SK-N-MC (cell line): ENCODE measurements at places on chromosomes 7 and 10.

DNA sequence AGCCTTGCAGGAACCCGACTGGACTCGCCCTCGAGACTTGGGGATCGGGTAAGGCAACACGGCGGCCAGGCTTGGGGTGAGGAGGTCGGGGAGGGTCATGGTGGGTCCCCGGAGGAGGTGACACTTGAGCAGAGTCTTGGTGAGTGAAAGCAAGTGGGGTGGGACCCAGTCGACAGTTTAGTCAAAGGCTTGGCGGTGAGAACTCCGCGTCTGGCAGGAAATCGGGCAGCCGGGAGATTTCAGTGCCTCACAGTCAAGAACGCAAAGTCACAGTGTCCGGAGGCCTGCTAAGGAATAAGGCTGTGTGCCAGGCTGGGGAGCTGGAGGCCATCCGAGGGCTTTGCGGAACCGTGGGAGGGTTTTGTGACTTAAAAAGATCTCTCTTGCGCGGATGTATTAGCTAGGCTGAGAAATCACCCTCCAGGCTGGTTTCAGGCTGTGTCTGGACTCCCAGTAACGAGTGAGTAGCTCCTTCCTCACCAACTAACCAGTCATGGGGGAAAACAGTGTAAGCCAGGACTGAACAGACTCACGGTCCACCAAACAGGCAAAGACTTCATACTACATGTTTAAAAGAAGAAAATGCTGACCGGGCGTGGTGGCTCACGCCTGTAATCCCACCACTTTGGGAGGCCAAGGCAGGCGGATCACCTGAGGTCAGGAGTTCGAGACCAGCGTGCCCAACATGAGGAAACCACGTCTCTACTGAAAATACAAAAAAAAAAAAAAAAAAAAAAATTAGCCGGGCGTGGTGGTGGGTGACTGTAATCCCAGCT, 613 bp downstream of the AP5Z1 start:
- DNase-seq: no peak

GRCh38 chr7:23213755-23214154, 31.9 kb downstream of the NUP42 start:
- no peak for DNase-seq

- no peak for DNase-seq
Measured at GRCh38 chr7:101486433-101487104, 123.9 kb downstream of the COL26A1 start.

DNA sequence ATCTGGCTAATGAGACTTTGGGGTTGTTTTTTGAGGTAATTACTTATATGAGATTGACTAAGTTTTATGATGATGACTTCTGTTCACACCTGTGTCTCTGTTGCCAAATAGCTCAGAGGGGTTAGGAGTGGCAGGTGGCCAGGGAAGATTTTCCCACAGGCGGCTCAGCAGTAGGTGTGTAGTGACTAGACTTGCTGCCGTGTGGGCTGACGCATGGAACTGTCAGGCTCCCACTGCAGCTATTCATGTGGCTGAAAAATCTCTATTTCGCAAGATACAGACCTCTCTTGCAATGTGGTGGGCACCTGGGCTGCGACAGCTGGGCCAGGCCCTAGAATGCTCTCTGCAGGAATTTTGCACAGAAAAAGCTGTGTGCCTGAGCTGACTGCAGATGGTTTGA, 1.4 kb downstream of the CPA4 start:
- DNase-seq: no peak

DNA sequence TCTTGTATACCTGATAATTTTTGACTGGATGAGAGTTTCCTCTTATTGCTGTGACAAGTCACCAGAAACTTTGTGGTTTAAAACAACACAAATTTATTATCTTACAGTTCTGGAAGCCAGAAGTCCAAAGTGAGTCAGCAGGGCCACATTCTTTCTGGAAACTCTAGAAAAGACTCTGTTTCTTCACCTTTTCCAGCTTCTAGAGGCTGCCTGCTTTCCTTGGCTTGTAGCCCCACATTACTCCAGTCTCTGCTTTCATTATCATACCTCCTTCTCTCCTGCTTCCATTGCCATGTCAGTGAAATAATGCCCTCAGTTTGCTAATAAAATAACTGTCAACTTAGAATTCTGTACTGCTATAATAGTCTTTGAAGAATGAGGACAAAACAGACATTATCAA, 65.3 kb downstream of the VCL start:
- no peak for DNase-seq

DNA sequence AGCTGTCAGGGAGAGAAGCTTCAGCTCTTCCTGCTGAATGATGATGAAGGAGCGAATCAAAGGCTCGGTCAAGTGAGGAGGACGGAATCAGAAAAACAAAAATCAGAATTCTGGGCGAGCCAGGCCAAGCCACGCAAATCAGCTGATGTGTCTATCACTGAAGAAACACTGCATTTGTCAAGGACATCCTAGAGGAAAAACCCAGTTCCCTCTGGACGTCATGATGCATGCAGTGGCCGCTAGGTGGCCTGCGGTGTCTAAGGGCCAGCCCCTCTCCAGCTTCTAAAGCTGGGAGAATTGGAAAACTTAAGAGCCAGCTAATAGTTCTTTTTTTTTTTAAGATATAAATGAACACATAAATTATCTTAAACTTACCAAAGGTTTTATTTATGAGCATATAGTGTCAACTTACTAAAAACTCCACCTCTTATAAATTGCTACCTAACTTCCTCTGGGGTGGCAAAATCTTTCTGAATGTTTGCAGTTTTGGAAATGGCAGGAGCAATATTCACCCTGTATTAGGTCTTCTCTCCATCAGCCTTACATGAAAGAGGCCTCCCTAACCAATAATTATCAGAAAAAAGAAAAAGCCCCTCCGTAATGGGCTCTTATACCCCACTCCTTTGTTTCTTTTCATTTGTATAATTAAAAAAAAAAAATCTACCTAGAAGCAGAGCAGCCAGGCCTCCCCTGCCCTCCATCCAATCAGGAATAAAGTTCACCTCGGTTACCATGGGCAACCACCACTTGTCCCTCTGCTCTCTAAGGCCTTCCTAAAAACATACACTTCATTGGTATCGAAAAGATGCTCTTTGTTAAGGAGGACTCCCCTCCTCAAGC, 186.8 kb downstream of the USP6NL start:
- DNase-seq: no peak

DNA sequence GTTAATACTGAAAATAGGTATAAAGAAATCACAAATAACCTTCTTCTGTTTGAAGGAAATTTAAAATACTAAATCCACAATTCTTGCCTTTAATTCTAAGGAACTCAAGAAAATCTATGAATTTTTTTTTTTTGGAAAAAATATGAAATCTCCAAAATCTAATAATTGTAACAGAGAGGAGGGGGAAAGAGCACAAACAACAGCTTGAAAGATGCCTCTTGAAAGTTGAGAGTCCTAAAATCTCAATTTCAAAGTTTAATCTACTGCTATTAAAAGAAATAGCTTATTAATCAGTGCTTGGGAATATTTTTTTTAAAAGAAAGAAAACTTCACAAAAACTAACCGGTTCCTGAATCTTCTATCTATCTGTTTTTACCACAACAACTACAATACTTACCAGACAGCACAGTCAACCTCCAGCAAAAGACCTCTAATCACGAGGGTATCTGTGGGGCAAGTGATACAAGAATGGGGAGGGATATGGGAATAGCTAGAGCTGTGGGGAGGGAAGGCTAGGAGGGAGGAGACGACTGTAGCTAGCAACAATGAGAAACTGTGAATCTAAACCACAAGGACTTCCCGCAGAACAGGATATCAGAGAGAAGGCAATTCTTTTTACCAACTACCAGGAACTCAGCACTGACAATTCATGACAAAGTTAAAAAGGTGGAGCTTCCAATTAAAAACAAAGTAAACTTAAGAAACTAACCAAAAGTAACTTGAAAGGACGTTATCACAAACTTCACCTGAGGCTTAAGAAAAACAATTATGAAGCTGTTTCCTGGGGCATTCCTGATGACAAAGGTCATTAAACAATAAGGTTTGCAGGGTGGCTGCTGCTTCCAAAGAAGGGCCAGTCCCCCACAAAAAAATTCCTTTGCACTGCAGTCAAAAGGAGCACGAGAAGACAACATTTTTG, at the start of gene USP54:
Gene USP54 (minus strand): TSS at position 462 of the 919 bp plus-strand sequence. CDS start 15,684 bp downstream, outside the sequence.
- no peak for DNase-seq
